Sciatic nerve (tissue), 2 donors: ENCODE measurements at places on chromosomes 13 and 19. TPM values are rescaled to one million over a fixed set of nuclear protein-coding genes. Genes with fewer than 3 reads are reported as not detected.

- DNase-seq: no peak
These were observed 2818.6 kb upstream of the PCDH20 start for GRCh38 chr13:64234255-64234654.

DNA sequence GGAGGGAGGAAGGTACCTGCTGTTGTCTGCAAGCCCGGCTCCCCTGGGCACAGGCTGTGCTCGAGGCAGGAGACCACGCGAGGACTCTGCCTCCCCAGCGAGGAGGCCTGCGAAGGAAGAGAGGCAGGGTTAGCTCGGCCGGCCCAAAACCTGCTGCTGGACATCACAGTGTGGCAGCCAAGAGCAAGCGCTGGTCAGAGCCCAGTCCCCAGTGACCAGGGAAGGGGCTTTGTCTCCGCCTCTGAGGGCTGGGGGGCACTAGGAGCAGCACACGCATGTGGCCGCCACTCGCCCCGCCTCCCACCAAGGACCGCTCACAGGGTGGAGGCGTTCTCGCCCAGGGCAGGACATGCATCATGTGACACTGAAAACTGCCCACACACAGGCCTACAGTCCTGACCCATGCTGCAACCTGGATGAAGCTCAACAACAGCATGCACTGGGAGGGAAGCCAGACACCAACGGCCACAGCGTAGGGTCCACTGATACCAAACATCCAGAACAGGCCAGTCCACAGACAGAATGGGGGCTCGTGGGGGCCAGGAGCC is 8.5 kb downstream of the MIER2 start:
- DNase-seq: no peak

DNA sequence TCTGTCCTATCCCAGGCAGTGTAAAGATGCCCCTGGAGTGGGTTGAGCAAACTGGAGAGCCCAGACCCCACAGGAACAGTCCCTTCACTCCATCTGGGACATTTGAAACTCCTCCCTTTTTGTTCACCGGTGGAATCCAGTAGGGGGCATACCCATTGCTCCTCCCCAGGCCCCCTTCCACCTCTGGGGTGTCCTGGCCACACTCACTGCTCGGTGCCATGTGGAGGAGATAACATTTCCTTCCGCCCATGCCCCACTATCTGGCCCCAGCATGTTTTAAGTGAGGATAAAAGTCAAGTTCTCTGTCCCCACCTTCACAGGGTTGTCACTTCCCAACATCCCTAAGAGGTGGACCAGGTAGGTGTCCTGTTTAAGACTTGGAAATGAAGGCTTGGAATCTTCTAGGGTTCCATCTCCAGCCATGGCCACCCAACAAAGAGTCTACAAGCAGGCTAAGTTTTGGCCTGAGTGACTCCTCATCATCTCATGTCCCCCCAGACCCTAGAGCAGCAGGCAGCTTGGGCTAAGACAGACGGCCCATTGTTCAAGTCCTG is 9.3 kb downstream of the ZNF526 start:
- DNase-seq: no peak

GRCh38 chr19:13623716-13624710 is 117.7 kb upstream of the CACNA1A start:
- peak; percentile 43 for DNase-seq

The DCT gene
- total RNA-seq: 0.94 TPM
